ENCODE measurements at places on chromosomes 1 and 21.

- DNase-seq: no peak
These were observed 34.6 kb downstream of the RUNX3 start for GRCh38 chr1:24895511-24895910.

GRCh38 chr1:15430787-15431570, 7.3 kb upstream of the CTRC start:
- DNase-seq: peak; percentile 59

GRCh38 chr1:33764149-33764548, 99.7 kb upstream of the HMGB4 start:
- DNase-seq: no peak

GRCh38 chr1:17764591-17764990, 9.5 kb downstream of the ACTL8 start:
- DNase-seq: no peak

DNA sequence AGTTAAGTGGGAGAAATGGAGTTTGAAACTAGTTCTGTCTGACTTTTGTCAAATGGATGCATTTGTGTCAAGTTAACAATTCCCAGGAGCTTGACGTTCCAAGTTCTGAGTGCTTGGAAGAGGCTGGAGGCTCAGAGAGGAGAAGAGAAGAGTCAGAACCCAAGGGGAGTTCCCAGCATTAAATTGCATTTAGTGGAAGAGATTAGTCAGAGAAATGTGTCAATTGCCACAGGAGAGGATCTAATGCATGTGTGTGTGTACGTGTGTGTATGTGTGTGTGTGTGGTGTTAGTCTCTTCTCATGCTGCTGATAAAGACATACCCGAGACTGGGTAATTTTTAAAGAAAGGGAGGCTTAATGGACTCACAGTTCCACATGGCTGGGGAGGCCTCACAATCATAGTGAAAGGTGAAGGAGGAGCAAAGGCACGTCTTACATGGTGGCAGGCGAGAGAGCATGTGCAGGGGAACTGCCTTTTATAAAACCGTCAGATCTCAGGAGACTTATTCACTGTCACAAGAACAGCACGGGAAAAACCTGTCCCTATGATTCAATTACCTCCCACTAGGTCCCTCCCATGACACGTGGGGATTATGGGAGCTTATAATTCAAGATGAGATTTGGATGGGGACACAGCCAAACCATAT, 101.5 kb upstream of the TMEM51 start:
- no peak for DNase-seq

DNA sequence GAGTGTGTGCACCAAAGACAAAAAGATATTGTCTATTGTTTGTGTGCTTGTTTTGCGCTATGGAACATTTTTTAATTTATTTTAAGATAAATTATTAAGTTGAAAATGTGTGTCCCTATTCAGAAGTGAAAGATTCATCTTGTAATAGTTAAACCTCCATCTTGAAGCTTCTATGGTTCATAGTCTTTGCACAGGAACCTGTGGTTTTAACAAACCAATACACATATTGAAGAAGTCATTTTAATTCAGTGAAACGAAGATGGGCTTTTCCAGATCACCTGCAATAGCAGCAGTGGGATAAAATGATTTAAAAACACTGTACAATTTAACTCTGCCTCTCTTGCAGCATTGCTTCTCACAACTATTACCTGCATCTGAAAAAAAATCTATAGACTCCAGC, 42.6 kb upstream of the QSOX1 start:
- DNase-seq: no peak

GRCh38 chr21:43827015-43827611, 37.7 kb downstream of the RRP1 start:
- no peak for DNase-seq

DNA sequence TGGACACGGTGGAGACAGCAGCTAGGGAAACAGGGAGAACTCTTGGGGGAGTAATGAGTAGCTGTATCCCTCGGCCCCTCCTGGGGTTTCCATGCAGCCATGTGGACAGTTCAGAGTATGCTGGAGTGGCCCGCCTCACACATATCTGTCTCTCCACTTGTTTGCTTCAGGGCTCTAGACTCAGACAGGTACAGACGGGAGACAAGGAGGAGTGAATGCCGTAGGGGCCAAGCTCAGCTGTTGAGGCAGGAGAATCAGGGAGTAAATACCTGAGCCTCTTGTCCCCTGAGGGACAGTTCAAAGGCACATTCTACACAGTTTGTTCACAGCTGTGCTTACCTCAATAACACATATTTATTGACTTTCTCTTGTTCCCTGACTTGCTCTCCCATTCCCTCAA, 7.7 kb upstream of the PTGFRN start:
- no peak for DNase-seq

- DNase-seq: peak; percentile 55
These were observed 7.6 kb downstream of the EFNA3 start for GRCh38 chr1:155086128-155086741.

DNA sequence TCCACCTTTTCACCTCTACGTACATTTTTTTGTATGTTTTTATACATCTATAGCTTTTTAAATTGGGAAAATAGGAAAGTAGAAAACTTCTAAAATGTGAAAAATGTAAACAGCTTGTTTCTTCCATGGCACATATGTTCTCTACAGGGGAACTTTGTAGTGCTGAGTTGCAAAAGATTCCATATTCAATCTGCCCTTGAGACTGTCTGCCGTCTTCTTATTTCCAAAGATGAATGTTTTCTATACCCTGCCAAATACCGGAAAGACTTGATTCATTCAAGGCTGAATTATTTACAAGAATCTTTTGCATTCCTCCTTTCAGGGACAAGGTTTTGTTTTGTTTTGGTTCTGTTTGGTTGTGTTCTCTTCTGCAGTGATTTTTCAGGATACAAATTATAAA, 1334.5 kb upstream of the ADGRL4 start:
- DNase-seq: no peak

- DNase-seq: no peak
These were observed 1182.5 kb downstream of the MRPL39 start for GRCh38 chr21:24424776-24425175.

DNA sequence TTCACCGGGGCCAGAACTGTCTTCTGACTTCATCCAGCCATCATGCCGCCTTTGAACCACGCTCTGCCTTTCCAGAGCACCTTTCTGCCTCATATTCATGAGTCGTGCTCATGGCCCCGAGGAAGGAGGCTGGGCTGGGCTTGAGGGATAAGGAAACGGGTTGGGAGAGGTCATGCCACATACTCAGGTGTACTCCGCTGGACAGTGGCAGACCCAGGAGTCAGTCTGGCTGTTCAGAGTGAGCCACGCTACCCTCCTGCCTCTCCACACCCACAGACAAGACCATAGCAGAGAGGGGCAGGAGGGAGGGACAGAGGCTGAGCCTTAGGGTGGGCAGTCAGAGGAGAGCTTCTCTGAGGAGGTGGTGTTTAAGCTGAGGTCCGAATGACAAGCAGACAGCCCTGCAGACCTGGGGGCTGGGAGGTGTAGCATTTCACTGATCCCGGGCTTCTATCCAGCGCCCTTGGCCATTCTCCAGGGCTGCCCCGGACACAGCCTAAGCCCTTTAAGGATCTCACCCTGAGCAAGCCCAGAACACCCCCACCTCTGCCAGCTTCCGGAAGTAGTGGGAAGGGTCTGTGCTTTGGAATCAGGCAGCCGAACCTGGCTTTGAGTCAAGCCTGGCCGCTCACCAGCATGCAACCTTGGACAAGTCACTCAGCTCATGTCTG, 102.3 kb downstream of the LACTBL1 start:
- DNase-seq: no peak

- no peak for DNase-seq
These were observed 82.2 kb upstream of the NFASC start for GRCh38 chr1:204788470-204788869.

GRCh38 chr1:241518476-241519307, 863 bp downstream of the FH start:
- peak; percentile 12 for DNase-seq

DNA sequence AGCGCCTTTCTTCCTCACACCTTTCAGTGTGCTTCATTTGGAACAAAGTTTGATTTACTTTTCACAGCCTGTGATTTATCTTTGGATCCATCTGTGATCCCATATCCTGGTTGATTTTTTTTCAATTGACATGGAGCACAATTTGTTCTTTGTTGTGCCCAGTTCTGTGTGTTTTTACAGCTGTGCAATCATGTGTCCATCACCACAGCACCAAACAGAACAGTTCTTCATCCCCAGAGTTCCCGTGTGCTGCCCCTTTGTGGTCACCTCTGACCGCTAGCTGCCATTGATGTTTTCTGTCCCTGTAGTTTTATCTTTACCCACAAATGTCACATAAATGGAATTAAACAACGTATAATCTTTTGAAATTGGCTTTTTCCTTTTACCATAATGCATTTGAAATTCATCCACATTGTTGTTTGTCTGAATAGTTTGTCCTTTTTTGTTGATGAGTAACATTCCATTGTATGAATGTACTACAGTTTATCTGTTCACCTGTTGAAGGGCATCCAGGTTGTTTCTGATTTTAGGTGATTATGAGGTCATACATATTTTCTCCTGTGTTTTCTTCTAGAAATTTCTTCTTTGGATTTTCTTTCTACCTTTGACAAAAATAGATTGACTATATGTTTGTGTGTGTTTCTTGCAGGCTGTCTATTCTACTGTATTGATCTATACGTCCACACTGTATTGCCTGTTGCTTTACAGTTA, 17.4 kb downstream of the MIGA1 start:
- no peak for DNase-seq

DNA sequence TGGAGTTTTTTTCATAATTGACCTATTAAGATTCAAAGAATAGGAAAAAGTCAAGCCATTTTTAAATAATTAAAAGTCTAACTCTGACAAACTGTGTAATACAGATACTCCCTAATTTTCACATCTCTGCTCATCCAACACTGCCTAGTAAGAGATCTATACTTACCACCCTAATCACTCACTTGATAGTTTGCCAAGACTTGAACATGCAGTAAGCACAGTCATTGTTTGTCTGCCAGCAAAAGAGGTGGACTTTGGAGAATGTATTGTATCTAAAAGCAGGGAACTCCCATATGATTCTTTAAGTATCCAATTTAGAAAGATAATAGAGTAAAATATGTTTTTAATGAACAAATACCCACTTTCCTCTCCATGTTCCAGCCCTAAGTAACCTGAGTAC, 15.5 kb downstream of the TMEM59 start:
- no peak for DNase-seq

GRCh38 chr1:197331565-197331964, 63.5 kb downstream of the CRB1 start:
- DNase-seq: no peak

DNA sequence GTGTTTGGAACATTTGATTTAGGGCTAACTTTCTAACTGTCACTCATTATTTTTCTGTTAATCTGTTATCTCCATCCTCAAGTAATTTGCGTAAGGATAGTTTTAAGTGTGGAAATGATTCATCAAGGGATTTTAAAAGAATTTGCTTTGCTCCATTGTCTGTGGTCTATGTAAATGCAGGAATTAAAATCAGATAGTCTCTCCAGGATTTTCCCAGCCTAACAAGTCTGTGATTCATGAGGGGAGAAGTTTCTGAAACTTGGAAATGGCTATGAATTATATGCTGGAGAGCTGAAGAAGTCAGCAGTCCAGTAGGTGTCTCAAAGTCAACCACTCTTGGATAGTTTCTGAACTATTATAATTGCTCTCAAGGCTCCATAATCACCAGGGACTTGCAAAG, 264.5 kb downstream of the MRPL39 start:
- DNase-seq: no peak

- no peak for DNase-seq
These were observed 5.5 kb upstream of the ACTRT2 start for GRCh38 chr1:3015744-3016143.

- DNase-seq: no peak
These were observed 6.2 kb downstream of the ITPKB start for GRCh38 chr1:226732856-226733291.

- no peak for DNase-seq
These were observed 41.3 kb downstream of the PGM1 start for GRCh38 chr1:63634471-63634870.

- no peak for DNase-seq
These were observed 51.4 kb upstream of the COL6A2 start for GRCh38 chr21:46046471-46046870.

- DNase-seq: no peak
These were observed 14.0 kb upstream of the TRAF3IP3 start for GRCh38 chr1:209741889-209742288.

GRCh38 chr21:40049931-40050290, 182.7 kb downstream of the PCP4 start:
- DNase-seq: no peak

DNA sequence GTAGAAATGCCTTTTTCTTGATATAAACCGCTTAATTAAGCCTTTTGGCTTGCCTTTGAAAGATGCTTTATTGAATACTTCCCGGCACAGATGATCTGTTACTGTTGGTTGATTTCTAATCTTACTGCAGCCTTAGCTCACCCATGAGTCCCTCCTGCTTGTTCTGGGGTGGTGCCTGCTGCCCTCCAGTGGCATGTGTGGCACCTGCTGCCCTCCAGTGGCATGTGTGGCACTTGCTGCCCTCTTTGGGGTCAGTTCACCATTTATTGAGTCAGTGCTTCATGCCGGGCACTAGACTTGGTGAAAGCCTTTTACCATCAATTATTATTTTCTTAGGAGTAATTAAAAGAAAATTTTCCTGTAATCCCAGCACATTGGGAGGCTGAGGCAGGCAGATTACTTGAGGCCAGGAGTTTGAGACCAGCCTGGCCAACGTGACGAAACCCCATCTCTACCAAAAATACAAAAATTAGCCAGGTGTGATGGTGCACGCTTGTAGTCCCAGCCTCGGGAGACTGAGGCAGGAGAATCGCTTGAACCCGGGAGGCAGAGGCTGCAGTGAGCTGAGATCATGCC, 54.3 kb downstream of the ADARB1 start:
- DNase-seq: peak; percentile 48

DNA sequence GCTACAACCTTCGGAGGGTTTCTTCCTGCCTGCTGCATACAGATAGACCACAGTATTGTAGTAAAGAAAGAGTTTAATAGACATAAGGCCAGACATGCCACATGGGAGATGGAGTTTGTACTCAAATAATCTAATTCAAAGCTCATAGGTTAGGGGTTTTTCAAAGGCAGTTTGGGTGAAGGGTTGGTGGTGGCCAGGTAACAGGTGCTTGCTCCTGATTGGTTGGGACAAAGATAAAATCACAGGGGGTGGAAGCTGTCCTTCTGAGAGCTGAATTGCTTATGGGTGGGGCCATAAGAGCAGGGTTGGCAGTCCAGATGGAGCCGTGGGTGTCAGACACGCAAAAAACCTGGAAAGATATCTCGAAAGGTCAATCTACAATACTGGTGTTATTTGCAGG, 92.3 kb upstream of the ETV3 start:
- DNase-seq: no peak

GRCh38 chr1:2636733-2637132, 3.9 kb upstream of the MMEL1 start:
- DNase-seq: no peak
